ENCODE measurements at places on chromosomes 11 and 22.

GRCh38 chr11:59866836-59867235 is 549 bp upstream of the TCN1 start:
- no peak for DNase-seq

DNA sequence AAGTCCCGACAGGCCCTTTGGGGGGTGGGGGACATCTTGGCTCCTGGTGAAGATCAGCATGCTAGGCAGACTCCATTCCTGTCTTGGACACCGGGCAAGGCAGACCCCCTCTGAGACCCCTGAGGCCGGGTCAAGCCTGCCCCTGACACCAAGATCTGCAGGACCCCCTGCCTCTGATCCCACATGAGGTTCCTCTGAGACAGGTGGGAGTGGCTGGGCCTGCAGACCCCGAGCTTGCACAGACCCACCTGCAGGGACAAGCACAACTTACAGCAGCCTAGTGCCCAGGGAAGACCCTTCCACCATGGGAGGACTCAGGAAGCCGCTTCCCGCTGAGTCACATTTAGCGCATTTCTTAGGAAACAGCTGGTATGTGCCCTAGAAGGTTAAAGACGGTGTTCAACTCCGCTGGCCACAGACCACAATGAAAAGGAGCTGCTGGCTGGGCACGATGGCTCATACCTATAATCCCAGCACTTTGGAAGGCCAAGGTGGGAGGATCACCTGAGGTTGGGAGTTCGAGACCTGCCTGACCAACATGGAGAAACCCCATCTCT is 15.5 kb downstream of the ARVCF start:
- DNase-seq = no peak

DNA sequence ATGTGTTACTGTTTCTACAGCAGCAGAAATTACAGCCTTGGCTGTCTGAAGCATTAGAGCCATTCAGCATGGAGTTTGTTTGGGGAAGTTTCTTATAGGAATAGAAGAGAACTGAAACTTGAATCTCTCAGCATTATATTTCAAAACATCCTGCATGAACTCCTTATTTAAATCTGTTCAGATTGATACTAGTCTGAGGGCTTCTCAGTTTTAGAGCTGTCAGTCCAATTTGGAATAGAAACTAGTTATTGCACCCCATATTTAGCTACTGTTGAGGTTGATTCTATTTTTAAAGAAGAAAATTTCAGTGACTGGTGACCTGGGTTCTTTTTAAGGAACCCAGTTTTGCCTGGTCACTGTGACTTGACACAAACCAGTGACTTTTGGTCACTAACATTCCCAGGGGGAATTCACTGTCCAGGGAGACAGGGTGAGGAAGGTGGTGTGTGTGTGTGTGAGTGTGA is 126.0 kb upstream of the TTC12 start:
- DNase-seq = no peak

DNA sequence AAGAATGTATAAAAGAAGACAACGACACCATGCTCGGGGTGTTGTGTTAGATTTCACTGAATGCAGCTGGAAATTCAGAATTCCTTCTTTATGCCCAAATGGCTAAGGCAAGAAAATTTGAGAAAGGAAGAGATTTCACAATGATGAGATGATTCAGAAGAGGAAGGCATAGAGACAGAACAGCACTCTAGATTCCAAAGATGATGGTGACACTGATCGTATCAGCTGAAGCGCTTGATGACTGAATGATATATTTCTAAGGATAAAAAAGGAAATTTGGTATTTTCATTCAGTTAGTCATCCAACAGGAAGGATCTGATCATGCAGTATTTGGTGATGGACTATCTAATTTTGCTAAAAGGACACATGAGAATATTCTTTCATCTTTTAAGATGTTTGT is 189.2 kb downstream of the EFCAB6 start:
- DNase-seq = no peak

DNA sequence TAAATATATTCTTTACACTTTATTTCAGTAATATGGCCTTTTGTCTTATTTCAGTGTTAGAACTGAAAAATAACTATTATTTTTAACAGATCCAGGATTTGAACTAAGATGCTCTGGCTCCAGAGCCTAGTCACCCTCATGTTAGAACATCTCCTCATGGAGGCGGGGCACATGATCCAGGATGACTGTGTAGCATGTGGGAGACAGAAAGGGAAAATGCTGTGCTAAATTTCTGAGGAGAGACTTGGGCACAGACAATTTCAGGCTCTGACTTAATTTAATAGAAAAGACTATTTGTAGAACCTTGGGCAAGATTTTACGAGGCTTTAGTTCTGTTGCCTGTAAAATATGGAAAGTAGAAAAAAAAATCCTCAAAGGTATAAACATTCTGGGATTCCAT is 24.1 kb downstream of the CTSC start:
- DNase-seq = no peak

DNA sequence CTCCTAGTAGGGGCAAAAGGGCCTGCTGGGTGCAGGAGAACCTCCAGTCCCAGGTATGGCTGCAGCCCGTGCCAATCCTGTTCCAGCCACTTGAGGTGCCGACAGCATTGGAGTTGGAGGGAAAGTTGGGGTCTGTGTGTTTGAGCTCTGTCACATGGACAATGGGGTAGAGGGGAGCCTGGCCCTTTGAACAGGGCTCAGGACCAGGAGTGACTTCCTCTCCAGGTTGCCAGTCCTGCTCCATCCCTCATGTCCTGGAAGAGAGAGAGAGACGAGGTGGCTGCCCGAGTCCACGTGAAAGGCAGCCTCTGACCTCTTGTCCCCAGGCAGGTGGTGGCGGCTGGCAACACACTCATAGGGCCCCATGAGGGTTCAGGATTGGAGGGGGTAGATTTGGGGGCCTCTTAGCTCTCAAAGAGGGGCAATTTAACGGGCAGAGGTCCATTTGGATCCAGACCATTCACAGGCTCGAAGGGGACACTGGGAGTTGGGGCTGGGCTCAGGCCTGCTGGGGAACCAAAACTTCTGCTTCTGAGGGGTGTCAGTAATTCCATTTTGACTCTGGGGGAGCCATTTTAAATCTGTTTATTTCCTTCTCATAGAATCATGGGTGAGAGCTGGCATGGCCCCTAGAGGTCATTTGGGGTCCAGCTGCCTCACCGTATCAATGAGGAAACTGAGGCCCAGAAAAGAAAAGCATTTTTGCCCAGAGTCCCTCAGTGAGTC is 4.1 kb downstream of the ADORA2A start:
- DNase-seq = no peak

DNA sequence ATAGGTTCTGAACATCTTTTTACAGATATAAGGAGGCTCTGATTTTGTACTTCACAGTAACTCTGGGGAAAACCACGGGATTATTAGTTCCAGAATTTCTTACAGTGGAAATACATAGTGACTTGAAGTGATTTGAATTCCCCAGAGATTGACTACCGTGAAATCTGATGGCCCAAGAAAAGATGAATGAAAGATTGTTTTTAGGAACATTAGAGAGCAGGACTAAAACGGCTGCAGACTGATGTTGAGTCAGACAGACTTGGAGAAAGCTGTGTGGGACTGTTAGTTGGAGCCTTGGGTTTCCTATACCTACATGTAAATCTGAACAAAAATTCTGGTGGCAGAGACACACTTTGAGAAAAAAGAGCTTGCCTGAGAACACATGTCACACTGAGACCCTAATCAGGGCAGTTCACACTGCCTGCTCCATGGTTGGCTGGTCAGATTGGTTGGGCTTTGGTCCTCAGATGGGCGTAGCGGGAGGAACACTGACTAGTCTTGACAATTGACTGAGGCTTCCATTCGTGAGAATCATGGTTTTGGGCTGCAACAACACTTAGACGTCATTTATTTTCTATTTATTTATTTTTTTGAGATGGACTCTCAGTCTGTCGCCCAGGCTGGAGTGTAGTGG is 6.8 kb downstream of the PPP6R3 start:
- DNase-seq = no peak

- no peak for DNase-seq
Measured at GRCh38 chr22:17893900-17894535, 119.7 kb upstream of the BID start.

DNA sequence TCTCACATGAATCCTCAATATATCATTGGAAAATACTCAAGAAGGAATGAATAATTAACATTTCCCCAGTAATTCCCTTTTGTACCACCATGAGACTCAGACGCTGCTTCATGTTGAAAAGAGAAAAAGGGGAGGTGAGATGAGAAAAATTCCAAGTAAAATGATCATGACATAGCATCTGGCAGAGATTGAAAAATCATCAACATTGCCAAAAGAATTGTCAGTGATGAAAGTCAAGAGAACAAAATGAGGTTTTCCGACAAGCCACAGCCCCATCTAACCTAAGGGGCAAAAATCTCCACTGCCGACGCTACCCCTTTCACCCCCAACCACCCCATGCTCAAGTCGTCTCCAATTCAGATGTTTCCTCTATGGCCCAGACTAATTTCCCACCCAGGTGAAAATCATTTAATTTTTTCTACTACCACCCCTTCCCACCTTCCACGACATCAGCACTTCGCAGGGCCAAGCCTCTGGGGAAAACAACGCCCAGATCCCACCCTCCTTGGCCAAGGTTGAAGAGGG is 1.2 kb downstream of the RAB6A start:
- no peak for DNase-seq

DNA sequence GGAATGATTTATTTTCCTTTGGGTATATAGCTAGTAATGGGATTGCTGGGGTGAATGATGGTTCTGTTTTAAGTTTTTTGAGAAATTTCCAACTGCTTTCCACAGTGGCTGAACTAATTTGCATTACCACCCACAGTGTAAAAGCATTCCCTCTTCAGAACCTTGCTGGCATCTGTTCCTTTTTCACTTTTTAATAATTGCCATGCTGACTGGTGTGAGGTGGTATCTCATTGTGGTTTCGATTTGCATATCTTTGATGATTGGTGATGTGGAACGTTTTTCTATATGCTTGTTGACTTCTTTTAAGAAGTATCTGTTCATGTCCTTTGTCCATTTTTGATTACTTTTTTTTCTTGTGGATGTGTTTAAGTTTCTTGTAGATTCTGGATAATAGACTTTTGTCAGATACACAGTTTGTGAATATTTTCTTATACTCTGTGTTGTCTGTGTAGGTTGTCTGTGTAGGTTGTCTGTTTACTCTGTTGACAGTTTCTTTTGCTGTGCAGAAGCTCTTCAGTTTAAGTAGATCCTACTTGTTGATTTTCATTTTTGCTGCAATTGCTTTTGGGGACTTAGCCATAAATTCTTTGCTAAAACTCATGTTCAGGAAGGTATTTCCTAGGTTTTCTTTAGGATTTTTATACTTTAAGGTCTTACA is 291.8 kb upstream of the DDI1 start:
- no peak for DNase-seq

GRCh38 chr11:103844327-103845215 is 191.9 kb upstream of the DDI1 start:
- DNase-seq = no peak

DNA sequence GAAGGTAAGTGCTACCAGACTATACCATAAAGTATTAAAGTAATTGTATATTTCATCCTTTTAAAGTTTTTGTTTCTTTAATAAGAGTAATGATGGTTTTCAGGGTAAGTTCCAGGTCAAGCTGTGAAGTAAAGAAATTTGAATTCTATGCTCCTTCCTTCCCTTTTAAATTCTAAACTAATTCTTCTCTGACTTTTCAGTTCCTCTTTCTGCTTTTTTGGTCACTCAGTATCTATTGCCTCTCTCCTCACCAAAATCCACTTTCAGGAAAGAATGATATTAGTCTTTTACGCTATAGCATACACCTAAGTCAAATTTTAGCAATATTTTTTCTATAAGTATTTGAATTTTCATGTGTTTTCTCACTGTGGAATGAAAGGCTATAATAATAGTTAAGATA is 8.2 kb downstream of the MMP8 start:
- DNase-seq = no peak

- no peak for DNase-seq
Measured at GRCh38 chr11:64831411-64831891, 13.0 kb downstream of the CDC42BPG start.

- no peak for DNase-seq
Measured at GRCh38 chr11:77197626-77198320, 69.7 kb downstream of the MYO7A start.

DNA sequence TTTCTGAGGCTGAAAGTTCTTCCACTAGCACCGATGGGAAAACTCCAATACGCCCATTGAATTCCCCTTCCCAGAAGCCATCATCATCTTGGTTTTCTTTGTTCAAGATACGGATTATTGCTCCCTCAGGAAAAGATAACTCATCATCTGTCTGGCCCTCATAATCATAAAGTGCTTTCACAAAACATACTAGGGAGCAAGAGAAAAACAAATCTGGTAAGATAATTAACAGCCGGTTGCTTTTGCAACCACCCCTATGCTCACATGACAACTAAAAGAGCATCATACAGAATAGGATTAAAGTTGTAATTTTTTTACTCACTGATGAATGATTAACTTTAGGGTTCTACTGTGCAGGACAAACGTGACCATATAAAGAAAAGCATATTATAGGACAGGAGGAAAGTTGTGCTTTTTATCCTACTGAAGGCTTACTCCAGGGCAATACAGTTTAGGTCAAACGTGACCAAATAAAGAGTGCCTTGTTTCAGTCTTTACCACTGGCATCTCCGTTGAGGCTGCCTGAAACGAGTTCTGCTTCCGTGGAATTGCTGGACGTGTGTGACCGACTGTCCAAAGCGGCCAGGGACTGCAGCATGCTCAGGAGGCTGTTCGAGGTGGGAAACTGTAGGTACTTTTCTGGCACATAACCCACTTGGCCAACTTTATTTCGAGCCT is 28.6 kb downstream of the ATG16L2 start:
- no peak for DNase-seq

DNA sequence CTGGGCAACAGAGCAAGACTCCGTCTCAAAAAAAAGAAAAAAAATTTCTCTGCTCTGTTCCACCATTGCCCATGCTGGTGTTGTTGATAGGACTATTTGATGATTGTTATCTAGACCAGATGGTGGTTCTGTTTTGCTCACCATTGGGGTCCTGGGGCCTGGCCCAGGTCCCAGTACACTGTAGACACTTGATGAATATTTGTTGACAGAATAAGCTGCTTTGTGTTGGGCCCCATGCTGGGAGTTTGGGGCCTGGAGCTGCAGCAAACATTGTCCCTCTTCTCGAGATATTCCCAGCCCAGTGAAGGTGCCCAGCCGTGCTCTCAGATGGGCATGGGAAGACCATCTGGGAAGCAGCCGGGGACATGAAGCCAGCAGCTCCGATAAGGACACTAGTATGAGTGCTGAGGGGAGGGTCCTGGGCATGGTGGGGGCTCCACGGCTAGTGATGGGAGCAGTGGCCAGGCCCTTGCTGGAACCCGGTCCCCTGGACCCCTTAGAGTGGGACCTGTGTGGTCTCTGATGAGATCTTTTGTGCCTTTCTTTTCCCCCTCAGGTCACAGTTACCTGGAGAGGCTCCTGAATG is 13.6 kb downstream of the INCENP start:
- DNase-seq = no peak

Data from iPS DF 19.7 (cell line).